T-helper 17 cell (primary cell): ENCODE measurements at places on chromosomes 1 and 21. TPM values are rescaled to one million over a fixed set of nuclear protein-coding genes. Genes with fewer than 3 reads are reported as not detected.

The BCAN gene
- total RNA-seq: not detected

DNA sequence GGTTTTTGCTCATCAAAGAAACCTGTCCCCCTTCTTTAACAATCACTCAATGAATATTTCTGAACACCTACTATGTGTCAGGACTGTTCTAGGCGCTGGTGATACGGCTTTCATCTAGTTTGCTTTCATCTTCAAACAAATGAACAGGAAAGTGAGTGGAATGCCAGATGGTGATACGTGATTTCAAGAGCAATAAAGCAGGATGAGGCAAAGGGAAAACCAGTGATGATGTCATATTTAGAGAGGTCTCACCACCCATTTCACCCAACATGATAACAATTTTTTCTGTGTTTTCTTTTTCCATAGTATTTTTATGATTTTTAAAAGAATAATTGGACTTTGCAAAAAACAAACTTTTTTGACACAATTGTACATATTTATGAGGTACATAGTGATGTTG lies 11.3 kb upstream of the SLC6A17 start:
- no peak for DNase-seq

The STX12 gene
- total RNA-seq: 23.4 TPM

DNA sequence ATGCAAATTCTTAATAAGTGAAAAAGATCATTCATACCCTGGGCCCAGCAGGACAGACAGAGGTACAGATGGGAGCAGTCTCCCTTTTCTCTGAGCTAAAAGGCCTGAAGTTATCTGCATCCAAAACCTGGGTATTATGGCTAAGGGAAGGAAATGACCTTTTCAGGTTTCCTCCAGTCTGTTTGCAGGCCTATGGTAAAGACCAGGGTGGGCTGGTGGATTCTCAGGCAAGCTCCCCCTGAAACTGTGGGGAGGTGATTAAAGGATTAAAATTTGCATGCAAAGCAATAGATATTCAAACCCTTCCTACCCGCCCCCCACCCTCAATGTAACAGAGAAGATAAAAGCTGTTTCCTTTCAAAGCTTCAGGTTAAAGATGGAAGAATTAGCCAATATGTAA lies 471.8 kb upstream of the RUNX1 start:
- DNase-seq: no peak

The NBPF10 gene
- 3.8 TPM for total RNA-seq

DNA sequence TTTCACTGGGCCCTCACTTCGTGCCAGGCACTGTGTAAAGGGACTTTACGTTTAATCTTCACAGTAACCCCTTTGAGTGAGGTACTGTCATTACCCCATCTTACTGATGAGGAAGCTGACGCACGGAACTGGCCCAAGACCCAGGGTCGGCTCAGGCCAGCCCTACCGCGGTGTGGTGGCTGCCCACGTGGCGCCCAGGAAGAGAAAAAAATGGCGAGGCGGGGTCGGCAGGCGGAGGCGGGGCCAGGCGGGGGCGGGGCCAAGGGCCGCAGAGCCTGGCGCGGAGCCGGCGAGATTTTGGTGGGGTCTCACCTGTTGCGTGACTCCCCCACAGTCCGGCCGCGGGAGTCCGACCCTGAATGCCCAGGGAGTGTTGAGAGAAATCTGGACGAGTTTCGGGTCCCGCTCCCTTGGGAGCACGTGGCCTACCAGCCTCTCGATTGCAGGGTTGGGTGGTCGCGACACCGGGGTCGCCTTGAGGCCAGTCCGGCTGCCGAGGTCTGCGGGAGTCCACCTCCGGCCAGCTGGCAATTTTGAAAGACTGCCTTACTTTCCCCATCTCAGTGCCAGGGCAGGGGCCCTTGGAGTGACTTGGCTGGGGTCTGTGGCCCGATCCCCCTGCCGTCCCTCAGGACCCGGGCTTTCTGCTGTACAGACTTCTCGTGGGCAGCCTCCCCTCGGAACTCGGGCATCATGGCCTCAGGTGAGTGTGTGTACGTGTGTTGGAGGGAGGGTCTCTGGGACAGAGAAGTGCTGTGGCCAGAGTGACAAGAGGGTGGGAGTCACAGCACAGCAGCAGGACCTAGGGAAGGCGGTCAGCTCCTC lies at the start of the genes AMPD2 and GNAT2:
Gene AMPD2, plus strand, starts transcription at position 262 of the 825 bp plus-strand sequence. CDS start 1,339 bp downstream, outside the sequence.
Gene GNAT2, minus strand, starts transcription at position 41 of the 825 bp plus-strand sequence. CDS start 6,746 bp downstream, outside the sequence.
- peak; percentile 60 for DNase-seq

DNA sequence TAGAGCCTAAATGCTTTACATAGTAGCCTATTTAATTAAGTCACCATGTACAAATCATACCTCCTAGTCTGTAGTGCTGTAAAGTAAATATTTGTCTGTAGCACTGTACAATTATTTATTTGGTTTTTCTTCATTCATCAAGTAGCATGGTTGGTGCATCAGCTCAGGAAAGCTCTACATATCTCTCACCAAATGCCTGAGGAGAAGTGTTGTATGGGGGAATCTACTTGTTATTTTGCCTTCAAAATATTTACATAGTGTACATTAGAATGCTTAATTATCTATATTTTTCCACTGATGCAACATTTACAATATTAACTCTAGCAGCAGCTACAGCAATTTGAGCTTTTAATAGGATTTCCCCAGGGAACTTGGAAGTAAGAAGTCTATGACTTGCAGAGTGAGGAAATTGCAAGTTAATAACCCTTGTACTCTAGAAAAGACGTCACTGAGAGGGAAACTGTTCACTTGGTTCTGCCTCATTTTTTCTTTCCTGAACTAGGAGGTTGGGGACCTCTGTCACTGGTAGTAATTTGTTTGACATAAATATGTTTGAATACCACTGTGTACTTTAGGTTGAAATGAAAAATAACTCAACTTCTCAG lies 207.4 kb downstream of the PDE4B start:
- DNase-seq: no peak

- DNase-seq: no peak
Measured at GRCh38 chr1:153180556-153180955, 22.7 kb upstream of the LELP1 start.

- DNase-seq: no peak
Measured at GRCh38 chr1:167933788-167934187, 2.7 kb upstream of the DCAF6 start.

DNA sequence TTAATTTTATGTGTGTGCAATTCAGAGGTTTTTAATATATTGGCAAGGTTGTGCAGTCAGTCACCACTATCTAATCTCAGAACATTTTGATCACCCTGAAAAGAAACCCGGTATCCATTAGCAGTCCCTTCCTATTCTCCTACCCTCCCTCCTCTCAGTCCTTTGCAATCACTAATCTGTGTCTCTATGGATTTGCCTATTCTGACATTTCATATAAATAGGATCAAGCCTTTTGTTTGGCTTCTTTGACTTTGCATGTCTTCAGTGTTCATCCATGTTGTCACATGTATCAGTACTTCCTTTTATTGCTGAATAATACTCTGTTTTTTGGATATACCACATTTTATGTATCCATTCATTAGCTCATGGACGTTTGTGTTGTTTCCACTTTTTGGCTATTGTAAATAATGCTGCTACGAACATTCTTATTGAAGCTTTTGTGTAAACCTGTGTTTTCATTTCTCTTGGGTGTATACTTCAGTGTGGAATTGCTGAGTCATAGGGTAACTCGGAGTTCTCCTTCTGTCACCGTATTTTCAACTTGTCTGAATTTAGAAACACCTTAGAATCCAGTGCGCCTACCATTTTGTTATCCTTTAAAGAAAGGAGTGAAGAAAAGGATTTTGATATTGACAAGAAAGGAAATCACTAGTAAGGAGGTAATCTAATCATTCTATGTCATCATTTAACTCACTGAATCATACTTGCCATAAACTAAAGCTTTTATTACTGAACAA lies 3.4 kb downstream of the CEP85 start:
- DNase-seq: no peak

DNA sequence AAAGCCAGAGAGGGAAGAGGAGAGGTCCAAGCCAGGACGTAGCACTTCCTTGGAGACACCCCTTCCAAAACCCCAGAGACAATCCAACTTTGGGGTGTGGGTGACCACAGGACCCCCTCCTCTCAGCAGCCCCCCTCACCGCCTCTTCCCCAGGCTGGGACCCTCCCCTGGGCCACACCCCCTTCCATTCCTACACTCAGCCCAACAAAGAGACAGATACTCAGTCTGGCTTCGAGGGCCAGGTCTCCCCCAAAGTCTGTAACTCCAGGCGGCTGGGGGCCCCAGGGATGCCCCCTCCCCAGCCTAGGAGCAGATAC lies 1.4 kb downstream of the MEX3A start:
- DNase-seq: no peak

DNA sequence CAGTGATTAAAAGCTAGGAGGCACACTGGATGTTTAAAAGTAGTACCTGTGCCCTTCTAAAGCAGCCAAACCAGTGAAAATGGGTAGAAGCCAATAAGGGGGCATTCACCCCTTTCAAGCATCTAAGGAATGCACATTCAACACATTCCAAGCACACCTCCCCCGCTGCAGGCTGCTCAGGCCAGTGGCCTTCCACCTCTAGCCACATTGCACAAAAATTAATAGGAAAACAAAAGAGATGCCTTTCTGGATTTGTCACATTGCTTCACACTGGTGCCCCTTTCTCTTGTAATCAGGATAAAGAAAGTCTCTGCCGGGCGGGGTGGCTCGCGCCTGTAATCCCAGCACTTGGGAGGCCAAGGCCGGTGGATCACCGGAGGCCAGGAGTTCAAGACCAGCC lies 834.0 kb downstream of the USP25 start:
- DNase-seq: no peak

The SCYL3 gene
- total RNA-seq: 7.4 TPM

DNA sequence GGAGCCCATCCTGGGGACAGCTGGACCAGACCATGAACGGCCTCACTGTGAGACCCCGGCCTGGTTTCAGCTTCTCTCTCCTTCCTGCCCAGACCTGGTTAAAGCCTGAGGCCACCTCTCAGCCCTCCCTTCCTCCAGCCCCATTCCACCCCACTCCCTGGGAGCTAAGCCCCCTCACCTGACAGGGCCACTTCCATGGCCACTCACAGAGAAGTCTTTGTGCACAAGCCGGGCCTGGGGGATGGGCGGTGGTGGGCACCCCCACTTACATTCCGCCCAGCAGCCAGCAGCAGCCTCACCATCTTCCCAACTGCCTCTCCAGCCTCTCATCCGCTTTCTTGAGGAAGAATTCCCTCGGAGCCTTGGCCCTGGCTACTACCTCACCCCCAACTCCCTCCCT lies 40.4 kb downstream of the RHBG start:
- no peak for DNase-seq

- no peak for DNase-seq
Measured at GRCh38 chr1:234518876-234519275, 39.9 kb upstream of the TARBP1 start.

GRCh38 chr1:60762911-60763310 lies 319.4 kb upstream of the NFIA start:
- no peak for DNase-seq

DNA sequence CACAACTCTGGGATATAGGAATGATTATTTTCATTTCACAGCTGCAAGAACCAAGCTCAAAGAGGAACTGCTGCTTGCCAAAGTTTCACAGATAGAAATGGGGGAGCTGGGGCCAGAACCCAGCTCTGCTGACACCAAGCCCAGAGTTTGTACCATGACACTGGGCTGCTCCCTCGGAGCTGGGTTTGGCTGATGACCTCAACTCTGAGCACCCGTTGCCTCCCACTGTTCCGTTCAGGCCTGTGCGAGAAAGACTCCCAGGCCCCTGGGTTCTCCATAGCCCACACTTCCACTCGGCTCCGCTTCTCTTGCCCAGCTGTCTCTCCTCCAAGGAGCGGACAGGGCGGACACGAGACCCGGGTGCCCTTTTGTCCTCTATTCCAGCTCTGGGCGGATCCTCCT lies 55.2 kb downstream of the NGF start:
- DNase-seq: no peak

- no peak for DNase-seq
Measured at GRCh38 chr1:157956732-157957131, 36.7 kb upstream of the KIRREL1 start.

The POU2F1 gene
- 28.7 TPM for total RNA-seq

GRCh38 chr1:167258858-167259257 lies 38.2 kb downstream of the POU2F1 start:
- DNase-seq: no peak

The CXADR gene
- 1.9 TPM for total RNA-seq

The TNFRSF8 gene
- total RNA-seq: 0.20 TPM

DNA sequence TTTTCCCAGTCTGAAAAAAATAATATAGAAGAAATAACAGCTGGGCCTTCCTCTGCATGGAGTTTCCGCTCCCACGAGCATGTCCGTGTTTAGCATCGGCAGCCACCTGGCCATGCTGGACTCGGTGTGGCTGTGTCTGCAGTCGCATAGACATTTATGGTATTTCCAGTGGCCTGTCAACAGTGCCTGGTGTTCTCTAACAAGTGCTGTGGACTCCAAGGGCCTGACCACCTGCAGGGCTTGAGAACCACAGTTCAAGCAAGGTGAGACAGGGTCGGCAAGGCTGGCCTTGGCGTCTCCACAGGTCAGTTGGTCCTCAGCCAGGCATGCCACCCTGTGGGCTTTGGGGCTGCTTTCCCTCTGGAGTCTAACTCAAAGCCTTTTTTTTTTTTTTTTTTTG lies 124.8 kb downstream of the PGBD5 start:
- DNase-seq: no peak

GRCh38 chr1:76659171-76659940 lies 207.9 kb upstream of the ST6GALNAC5 start:
- DNase-seq: no peak

The RSPH1 gene
- total RNA-seq: 0.47 TPM

The USH2A gene
- total RNA-seq: not detected

DNA sequence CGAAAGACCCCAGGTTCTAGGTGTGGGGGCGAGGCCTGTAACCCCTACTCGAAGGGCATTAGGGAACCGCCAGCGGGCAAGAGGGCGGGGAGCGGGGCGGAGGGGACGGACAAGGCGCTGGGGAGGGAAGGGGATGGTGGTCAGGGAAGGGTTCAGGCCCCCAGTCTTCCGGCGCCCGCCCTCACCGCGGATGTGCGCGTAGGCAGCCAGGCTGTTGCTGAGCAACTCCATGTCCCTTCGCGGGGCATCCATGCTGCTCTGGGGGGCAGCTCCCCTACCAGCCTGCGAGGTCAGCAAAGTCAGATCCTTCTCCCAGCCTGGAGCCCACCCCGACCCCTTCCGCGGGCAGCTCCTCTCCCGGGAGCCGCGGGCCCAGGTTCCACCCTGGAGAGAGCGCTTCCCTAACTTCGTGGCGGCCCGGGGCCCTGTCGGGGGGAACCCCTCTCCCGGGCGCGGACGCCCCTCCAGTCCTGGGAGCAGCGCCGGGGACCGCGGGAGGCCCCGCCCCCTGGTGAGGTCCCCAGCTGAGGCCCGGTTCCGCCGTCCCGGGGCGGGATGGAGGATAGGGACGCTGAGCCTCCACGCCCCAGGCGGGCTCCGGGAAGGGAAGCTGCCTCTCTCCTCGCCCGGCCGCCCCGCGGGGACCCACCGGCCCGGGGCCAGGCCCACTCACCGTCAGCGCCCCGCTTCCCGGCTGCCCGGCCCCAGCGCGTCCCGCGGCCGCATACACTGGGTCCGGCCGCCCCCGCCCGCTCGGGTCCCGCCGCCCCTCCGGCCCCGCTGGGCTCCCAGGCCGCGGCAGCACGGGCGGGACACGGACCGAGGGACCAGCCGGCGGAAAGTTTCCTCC lies 434 bp downstream of the EVA1B start:
- DNase-seq: peak; percentile 35
